CD4-positive, CD25-positive, alpha-beta regulatory T cell (primary cell): ENCODE measurements at places on chromosomes 5 and 9.

DNA sequence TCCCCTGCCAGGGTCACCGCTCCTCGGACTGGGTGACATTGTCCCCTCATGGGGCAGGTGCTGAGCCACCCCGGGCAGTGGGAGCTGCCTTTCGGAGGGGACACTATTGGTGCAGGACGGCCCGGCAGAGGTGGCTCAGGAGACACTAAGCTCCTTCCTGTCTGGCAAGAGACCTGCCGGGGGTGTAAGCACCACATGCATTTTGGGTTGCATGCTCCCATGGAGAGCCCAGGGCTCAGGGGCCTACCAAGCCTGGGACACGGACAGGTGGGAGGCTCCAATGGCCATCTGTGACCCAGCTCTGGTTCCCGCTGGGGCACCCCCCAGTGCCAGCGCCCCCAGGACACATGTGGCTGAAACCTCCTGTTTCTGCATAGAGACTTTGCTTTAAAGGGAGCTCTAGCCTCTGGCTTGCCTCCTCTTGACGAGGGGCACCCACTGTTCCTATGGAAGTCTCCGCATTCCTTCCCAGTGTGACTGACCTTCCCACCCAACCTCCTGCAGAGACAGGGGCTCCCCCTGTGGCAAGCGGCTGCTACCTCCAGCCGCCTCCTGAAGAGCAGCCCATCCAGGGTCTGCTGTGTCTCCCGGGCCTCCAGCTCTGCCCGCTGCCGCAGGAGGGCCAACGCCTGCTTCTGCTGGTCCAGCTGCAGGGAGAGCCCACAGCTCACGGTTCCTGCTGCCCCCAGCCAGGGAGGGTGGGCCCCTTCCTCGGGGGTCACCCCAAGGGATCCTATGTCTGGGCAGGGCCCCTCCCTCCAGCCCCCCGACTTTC, 28.1 kb downstream of the CCDC187 start:
- no peak for DNase-seq

DNA sequence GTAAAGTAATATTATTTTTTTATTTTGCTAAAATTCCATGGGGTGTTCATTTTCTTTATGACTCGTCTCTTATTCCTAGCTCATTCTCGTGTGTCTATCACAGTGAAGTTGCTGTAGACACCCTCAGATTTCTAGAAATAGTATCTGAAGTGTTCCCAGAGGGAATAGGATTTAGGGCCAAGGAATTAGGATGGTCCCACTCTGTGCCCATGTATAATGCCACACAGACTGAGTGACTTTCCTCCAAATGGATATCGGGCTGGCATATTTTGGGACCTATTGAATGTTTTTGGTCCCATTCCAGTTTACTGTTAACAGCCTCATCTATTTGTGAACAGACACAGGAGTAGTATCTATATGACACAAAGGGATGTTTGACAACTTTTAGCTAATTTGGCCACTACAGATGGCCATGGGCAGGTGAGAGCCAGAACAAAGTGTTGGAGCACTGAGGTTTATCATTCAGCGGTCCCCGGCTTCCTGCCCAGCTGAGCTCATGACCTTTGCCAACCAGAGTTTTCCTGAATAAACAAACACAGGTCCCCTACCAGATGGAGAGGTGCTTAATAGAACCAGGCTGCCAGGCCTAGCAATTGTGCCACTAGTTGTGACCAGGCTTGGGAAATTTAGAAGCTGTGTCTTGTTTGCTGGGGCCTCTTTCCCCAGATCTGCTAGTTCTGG, 46.9 kb downstream of the MAP1B start:
- no peak for DNase-seq

DNA sequence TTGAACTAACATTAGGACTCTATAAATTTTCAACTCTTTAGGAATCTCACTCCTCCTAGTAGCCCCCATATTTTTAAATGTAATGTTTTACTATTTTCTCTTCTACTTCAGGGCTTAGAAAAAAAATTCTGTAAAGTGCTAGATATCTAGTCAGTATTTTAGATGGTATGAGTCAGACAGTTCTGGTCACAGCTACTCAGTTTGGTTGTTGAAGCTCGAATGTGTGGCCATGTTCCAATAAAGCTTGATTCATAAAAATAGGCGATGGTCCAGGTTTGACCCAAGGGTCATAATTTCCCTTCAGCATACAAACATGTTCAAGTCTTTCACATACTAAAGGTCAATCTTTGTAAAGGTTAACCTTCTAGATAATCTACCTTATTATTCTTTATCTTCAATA, 566.0 kb upstream of the CDH18 start:
- DNase-seq, result no peak

DNA sequence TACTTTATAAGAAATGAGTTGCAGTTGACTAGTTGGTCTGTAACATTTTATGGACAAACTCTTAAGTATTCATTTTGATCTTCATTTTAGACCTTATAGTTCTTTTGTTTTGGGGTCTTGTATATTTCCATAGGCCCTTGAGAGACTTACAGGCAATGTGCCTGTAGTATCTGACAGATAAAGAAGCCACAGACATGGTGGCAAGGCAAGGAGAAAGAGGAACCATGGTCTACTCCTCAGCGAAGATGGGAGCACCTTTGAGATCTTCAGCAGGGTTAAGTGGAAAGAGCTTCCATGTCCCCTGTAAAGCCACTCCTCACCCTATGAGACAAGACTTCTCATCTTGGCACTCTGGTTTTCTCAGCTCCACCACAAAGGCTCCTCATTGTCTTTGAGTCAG, 56.4 kb downstream of the SH3TC2 start:
- no peak for DNase-seq

DNA sequence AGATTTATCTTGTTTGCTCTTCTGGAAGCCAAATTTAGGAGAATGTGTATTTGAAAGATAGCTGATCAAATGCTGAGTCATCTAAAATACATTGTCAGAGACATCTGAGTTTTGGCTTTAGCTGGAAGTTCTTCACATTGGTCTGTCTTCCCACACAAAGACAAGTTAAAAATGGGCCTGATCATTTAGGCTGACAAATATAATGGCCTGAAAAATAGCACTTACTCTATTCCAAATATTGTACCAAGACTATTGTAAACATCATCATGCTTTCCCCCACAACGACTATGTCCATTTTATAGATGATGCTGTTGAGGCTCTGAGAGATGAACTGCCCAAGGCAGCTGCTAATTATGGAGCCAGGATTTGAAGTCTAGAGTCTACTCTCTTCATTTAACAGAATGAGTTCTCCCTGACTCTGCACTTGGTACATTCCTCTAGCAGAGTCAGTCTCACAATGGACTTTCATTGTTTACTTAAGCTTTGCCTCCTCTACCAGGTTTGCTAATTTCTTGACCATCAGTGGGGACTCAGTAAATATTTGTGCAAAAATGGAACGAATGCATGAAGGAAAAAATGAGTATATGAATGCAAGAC, 619.4 kb upstream of the KLF4 start:
- DNase-seq, result no peak

GRCh38 chr9:112074250-112075008, 100.7 kb downstream of the SUSD1 start:
- DNase-seq, result peak; percentile 80

GRCh38 chr5:138230261-138230660, 17.1 kb upstream of the CDC23 start:
- no peak for DNase-seq

DNA sequence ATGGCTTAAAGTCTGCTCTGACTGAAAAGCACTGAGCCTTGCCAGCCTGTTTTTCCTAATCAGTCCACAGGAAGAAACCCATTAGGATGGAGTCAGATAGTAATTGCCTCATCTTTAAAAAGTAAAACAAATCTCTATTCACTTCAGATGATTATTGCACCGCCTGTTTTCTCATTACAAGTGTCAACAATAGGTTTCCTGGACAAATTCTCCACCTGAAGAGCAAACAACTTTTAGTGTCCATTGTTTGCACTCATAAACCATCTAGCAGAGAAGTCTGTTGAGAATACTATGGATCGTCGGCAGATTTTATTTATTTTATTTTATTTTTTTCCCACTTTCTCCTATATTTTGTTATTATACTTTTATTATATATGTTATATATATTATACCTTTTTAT, 20.3 kb downstream of the C5orf63 start:
- no peak for DNase-seq

DNA sequence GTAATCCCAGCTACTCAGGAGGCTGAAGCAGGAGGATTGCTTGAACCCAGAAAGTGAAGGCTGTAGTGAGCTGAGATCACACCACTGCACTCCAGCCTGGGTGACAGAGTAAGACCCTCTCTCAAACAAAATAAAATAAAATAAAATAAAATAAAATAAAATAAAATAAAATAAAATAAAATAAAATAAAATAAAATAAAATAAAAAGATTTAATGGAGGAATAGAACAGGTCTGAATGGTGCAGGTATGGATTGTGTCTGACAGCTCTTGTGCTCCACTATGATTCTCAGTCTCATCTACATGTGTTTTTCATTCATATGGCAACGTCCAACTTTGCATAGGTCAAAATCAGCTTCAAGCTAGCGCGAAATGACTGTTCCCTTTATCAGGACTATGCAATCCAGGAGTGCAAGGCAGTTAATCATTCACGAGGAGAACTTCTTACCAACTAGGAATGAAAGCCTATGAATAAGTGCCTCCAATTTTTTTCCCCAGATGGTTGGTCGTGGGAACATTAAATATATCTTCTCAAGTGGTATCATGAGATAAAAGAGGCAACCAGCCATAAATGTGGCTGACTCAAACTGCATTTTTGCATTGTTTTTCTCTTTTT, 1392.3 kb upstream of the CDH9 start:
- DNase-seq, result no peak

- no peak for DNase-seq
These were observed 24.6 kb upstream of the GALNT10 start for GRCh38 chr5:154165886-154166285.
